Activated T-helper 17 cell treated with anti-CD3 and anti-CD28 coated beads, Interleukin-2, amount 50 U/mL, for 72 hours (primary cell): ENCODE measurements at places on chromosomes 3 and 15. TPM values are rescaled to one million over a fixed set of nuclear protein-coding genes. Genes with fewer than 3 reads are reported as not detected.

DNA sequence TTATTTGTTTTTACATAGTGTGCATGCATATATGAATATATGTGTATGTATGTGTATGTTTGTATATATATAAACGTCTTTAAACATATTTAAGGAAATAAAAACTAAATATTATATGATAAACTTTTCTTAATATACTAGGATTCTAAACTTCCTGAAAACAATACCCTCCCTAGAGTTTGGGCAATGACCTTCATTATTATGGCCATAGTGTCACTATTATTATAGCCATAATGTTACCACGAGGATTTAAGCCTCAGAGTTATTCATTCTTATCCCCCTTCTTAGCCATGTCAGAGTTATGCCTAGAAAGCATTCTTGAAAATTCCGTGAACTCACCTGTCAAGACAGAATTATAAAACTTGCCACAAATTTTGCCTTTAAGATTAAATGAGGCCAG is 335.5 kb downstream of the ERC2 start:
- no peak for ATAC-seq

GRCh38 chr15:75864213-75865059 is 21.2 kb downstream of the UBE2Q2 start:
- no peak for ATAC-seq

TRIP4 gene
- 26.7 TPM for total RNA-seq

DNA sequence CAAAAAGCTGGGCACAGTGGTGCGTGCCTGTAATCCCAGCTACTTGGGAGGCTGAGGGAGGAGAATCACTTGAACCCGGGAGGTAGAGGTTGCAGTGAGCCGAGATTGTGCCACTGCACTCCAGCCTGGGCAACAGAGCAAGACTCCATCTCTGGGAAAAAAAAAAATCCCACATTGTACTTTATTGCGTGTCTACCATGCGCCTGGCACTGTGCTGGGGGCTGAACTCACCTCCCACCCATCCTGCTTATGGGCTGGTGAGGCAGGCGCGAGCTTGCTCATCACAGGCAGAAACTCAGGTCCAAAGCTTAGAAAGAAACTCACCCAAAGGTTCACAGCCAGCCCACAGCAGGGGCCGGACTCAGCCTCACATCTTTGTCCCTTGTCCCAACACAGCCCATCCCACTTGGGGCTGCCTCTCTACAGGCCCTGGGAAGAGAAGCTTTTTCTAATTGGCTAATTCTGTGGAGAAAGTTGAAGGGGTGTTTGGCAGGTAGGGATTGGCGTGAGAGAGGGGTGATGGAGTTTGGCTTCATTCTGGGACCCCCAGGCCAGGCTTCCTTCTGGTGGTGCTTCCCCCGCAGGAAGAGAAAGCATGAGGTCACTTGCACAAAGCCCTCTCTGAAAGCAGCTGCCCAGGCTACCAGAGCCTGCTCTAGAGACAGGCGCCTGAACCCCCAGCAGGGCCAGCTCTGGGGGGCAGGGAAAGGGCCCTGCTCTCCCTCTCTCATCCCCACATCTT is 122.6 kb upstream of the SMAD3 start:
- no peak for ATAC-seq

CLSTN2 gene
- not detected for total RNA-seq

DNA sequence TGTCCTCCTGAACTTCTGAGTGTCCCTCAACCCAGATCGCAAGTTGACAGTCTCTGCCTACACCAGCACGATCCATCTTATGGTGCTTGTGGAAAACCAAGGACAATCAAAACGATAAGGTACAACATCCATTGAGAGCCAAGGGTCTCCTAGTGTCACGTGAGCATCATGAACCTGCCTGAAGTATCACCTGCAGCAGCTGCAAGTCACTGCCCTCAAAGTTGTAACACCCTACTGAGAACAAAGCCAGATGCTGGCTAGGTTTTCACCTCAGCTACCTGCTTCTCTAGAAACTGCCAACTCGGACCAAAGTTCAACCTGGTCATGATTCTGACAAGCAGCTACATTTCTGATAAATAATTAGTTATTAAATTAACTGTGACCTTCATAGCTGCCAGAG is 17.5 kb downstream of the C2CD4B start:
- ATAC-seq = no peak

DNA sequence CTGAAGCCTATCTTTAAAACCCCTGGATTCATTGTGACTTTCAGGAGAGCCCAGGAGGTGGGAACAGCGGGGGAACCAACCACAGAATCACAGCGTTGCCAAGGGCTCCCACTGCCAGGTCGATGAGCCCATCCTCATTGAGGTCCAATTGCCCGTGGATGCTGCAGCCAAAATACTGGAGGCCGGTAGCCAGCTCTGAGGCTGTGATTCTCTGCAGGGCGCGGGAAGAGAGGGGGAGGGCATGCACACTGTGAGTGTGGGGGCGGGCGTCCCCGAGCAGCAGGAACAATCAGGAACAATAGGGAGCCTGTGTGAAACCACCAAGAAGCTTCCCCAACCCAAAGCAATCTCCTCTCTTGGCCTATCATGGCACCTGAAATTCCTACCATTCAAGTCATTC is 53.4 kb downstream of the FEM1B start:
- no peak for ATAC-seq

DNA sequence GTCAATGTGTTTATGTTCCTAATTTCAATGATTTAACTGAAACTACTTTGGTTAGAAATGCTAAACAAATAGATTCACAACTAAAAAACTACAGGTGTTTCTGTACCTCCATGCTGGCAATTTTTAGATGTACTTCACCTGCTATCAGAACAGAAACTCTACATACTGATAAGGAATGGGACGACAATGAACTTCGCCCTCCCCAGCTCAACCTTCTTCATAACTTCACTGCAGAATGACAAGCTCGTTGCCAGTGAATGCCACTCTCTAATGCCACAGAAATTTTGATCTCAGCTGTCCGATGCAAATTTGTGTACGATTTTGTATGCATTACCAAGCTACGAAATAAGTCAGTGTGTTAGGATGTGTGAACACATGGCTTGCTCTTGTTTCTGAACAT is 133.4 kb downstream of the FOXP1 start:
- ATAC-seq = no peak

DNA sequence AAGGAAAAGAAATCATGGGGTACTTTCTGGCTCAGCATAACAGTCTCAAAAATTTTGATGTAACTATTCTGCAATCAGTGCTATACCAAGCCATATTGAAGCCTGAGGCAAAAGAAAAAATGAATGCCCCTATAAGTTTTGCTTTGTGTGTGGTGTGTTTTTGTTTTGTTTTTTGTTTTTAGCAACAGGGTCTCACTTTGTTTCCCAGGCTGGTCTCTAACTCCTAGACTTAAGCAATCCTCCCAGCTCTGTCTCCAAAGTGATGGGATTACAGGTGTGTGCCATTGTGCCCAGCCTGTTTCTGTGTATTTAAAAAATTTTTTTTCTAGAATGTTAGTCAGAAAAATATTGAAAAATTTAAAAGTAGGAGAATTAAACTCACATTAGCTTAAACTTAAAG is 93.2 kb downstream of the ZNF280D start:
- ATAC-seq = no peak

CASR gene
- 3.9 TPM for total RNA-seq

DNA sequence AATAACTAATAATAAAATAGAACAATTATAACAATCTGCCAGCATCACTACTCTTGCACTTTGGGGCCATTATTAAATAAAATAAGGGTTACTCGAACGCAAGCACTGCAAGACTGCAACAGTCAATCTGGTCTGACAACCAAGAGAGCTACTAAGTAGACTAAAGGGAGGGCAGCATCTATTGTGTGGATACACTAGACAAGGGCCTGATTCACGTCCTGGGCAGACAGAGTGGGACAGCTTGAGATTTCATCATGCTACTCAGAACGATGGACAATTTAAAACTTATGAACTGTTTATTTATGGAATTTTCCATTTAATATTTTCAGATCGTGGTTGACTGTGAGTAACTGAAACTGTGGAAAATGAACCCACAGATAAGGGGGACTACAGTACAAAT is 39.5 kb downstream of the TNIK start:
- no peak for ATAC-seq

DNA sequence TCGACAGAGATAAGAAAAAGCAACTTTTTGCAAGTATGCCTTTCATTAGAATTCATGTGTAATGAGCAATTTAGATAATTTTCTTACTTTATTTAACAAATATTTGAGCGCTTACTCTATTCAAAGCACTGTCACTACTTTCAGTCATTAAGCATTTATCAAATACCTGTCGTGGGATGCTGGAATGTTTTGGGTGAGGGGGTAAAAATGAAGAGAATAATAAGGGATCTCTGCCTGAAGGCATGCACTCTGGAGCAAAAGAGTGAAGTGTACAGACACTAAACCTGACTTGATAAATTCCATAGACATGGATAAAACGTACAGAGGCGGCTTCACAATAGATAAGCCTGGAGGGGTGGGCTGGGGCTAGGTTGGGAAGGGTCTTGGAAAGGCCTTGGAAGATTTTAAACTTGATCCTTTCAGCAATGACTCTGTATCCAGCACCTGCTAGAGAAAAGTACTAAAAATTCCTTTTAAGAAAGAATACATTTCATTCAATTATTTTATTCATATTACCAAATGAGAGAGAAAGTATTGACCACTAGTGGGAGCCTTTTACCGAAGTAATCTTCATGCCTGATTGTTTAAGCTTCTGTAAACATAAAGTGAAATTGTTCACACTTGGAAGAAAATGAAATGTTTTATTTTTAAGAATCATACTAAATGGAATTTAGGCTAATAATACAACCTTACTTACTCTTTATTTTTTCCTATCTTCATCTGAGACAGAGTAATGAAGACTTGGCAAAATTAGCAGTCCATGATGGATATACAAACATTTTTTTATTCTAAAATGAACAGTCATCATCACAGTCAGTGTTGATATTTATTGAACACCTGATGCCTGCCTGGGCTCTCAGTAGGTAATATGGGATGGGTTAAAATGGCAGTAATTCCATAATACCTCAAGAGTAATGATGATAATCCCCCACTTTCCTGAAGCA is 113.2 kb downstream of the PPP2R3A start:
- ATAC-seq = no peak

DNA sequence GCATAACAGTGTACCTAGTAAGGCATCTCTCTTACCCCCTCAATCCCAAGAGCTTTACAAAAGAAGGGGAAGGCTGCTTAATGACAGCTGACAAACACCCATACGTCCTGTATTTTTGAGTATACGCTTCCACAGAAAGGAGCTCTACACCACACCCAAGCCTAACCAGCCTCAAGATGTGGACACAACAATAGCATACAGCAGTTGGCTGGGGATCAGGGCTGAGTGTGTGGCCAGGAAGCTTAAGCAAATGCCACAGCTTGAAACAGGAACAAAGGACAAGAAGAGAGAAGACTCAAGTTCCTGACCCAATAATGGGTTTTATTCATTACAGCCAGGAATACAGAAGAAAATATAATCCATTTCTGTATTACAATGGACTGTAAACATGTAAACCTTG is 6.9 kb downstream of the HEXA start:
- ATAC-seq = no peak

DNA sequence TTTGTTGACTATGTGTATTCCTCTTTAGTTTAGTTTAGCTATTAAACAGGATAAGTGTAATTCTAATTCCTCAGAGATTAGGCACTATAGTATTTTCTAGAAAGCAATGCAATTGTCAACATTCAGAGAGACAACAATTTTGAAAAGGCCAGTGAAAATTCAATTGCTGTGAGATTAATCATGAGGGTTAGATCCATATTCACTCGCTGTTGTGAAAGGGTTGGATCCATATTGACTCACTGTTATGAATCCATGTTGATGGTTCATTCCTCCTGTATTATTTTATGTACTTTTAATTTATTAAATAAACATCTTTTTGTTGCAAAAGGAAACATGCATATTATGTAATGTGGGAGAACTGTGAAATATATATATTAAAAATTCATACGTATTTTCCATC is 641 bp downstream of the TRAT1 start:
- no peak for ATAC-seq

DNA sequence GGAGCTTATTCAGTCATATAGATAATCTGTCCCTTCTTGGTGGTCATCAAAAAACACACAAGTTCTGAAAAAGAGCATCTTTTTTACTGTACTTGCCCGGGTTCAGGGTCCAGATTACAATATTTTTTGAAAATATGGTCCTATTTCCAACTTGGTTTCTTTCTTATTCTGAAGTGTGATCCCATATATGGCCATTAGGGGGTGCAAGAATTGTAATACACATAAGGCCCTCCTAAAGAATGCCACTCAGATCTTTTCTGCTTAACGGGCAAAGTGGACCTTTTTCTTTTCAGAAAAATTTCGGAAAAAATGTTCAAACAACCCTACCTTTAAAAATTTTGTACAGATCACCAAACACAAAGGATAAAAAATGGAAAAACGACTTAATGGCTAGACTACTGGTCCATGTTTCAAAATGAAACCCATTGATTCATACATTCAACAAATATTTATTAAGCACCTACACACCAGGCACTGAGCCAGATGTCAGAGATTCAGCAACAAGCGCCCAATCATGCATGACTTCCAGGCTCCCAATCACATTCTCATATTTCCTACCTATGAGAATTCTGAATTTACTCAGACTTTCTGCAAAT is 102.0 kb upstream of the MYRIP start:
- ATAC-seq = no peak

GRCh38 chr3:23302271-23302670 is 99.1 kb downstream of the UBE2E2 start:
- no peak for ATAC-seq

FAM43A gene
- 32.6 TPM for total RNA-seq

CISH gene
- 204 TPM for total RNA-seq

ZPLD1 gene
- total RNA-seq = not detected

ZDHHC3 gene
- 50.5 TPM for total RNA-seq

- ATAC-seq = no peak
Measured at GRCh38 chr15:31476236-31476810, 149.7 kb downstream of the KLF13 start.

GRCh38 chr3:121552379-121552778 is 6.6 kb upstream of the POLQ start:
- ATAC-seq = no peak

- ATAC-seq = no peak
Measured at GRCh38 chr15:77720655-77721054, 87.9 kb upstream of the LINGO1 start.

DNA sequence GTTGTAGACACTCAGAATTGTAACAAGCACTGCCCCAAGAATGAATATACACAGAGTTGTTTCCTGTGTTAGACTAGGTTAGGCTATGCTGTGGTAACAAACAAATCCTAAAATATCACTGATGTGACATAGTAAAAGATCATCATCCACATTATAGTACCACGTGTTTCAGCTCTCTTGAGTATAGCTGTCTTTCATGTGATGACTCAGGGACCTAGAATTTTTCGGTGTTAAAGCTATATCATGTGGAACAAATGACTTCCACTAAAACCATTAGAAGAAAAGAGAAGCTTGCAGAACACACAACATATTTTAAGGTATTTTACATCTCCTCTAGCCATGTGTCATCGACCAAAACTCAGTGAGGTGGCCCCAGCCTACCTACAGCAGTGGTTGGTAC is 307.9 kb upstream of the RBMS3 start:
- peak; percentile 78 for ATAC-seq

DNA sequence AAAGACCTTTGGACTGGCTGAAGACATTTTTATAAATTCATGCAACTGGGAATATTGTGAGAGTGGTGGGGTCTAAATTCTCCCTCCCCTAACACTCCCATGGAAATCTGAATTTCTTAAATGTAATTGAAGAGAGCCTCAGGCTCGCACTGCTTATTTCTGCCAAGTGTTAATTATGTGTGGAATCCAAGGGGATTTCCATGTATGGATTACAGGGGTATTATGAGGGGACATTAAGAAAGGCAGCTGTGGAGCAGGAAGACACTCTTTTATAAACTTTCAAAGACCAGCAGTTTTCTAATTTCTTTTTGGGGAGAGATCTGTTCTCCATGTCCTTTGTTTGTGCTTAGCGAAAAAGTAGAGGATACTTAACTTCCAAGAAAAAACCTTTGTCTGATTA is 152.1 kb upstream of the TBL1XR1 start:
- ATAC-seq = no peak

RPUSD2 gene
- 8.5 TPM for total RNA-seq

PPCDC gene
- total RNA-seq = 24.2 TPM
